ENCODE measurements at places on chromosomes 12 and 14.

- no peak for DNase-seq
These were observed 85.5 kb downstream of the SSPN start for GRCh38 chr12:26280869-26281268.

DNA sequence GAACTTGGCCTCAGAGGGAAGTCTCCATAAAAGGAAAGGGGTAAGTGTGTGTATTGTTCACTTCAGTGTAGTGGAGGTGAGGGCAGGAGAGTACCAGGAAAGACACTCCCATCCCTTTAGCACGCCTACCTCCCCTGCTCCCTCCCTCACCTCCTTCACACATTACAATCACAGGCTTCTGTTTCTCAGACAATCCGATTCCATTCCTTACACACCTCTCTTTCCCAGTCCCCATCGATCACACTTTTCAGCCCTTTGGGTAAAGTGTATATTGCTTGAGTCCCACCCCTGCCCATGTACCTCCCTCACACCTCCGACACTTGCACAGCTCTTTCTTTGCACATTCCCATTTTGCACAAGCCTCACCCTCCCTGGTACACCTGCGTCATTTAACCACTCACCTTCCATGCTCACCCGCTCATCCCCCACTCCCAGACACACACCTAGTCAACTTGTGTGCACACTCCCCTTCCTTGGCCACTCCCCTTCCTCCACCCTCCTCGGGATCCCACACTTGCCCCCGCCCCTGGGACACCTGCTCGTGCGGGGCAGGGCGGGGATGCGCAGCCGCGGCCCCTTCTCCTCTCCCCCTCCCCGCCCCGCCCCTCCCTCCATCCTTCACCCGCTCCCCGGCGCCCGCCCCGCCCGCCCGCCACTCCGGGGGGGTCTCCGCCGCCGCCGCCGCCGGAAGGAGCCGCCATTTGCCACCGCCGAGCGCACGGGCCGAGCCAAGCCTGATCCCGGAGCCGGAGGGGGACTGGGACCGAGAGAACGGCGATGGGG is at the start of gene MARCHF9:
Gene MARCHF9, plus strand, starts transcription at position 693 of the 783 bp plus-strand sequence. CDS start 426 bp downstream, outside the sequence.
- no peak for DNase-seq

DNA sequence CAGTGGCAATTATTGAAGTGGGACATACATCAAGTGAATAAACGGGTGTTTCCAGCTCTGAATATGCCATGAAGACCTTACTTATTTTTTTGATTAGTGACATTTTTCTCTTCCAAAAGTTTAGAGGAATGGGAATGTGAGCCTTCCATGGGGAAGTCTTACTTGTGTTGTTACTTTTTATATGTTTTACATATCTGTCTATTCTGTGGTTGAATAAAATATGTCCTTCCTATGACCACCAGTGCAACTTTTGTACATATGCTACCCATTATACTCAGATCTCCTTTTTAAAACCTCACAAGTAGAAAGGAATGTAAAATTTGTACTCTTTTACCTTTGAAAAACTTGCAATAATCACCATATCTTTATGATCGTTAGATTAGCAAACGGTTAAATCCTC is 132.7 kb downstream of the MSRB3 start:
- no peak for DNase-seq

DNA sequence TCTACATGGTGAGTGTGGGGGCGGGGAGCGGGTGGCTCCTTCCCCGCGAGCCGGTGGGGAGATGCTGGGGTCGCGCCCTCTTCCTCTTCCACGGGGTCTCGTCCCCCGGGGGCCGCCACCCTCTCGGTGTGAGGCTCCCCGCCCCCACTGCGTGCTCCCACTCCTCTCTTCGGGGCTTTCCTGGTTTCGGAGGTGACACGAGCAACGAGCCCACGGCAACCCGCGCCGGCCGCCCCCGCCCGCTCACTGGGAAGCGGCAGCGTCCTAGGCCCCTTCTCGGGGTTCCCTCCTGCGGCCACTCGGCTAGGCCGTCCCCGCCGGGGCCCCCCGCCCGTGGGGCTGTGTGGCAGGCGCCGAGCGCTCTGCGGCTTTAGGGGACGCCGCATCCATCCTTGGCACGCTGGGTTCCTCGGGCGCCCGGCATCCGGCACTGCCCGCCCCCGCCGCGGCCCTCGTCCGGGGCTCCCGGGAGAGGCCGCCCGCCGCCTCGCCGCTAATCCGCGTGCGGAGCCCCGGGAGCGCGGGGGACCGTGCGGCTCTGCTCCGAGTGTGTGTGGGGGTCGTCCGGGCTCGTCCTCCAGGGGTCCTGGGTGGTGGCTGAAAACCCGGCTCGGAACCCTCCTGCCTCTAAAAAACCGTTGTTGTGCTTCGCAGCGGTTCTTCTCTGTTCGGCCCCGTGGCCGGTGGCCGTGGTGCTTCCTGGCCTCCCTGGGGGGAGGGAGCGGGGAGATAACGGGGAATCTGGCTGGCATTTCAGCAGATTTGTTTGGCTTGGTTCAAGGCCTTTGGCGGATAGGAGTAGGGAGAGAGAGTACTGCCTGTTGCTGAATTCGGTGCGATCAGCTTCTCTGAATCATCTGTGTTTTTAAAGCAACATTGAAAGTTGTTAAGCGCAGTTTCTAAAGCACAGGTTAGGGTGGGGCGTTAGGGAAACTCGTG is 1.0 kb downstream of the PCNX1 start:
- no peak for DNase-seq

- DNase-seq, result no peak
These were observed 54.3 kb downstream of the SVOP start for GRCh38 chr12:108966378-108967151.

GRCh38 chr12:122610207-122610606 is 83.2 kb downstream of the KNTC1 start:
- no peak for DNase-seq

GRCh38 chr14:69260190-69260860 is 367 bp downstream of the GALNT16 start:
- DNase-seq, result no peak

Data from AML-193 (cell line).